ENCODE measurements at places on chromosomes 5 and 9. TPM values are rescaled to one million over a fixed set of nuclear protein-coding genes. Genes with fewer than 3 reads are reported as not detected.

The TEK gene
- total RNA-seq, result 28.7 TPM

The HNRNPA0 gene
- 26.0 TPM for total RNA-seq

The HARS1 gene
- 42.1 TPM for total RNA-seq

The CDH9 gene
- not detected for total RNA-seq

The TGFBI gene
- total RNA-seq, result 376 TPM

The FOXI1 gene
- not detected for total RNA-seq

The PTPRD gene
- 105 TPM for total RNA-seq

The ADAMTSL2 gene
- total RNA-seq, result 4.3 TPM

The PCDHA9 gene
- total RNA-seq, result 0.10 TPM

The UGCG gene
- 44.6 TPM for total RNA-seq

The SLC6A7 gene
- total RNA-seq, result not detected

The RFX3 gene
- 16.4 TPM for total RNA-seq

The SLC6A19 gene
- total RNA-seq, result not detected

The PTGS1 gene
- total RNA-seq, result 5.0 TPM

The PCDHGA9 gene
- 12.2 TPM for total RNA-seq

The GPR150 gene
- not detected for total RNA-seq

The MYOT gene
- 254 TPM for total RNA-seq
